ENCODE measurements at places on chromosomes 6 and 20. TPM values are rescaled to one million over a fixed set of nuclear protein-coding genes. Genes with fewer than 3 reads are reported as not detected.
A peak's percentile ranks its signal among the peaks of the same experiment; 100 is the strongest.

PXDC1 gene
- 65.1 TPM for total RNA-seq

- no peak for DNase-seq
Measured at GRCh38 chr6:166162599-166163342, 4.9 kb downstream of the TBXT start.

GRCh38 chr6:90004511-90004910 is 110.2 kb downstream of the GJA10 start:
- DNase-seq = peak; percentile 85

DNA sequence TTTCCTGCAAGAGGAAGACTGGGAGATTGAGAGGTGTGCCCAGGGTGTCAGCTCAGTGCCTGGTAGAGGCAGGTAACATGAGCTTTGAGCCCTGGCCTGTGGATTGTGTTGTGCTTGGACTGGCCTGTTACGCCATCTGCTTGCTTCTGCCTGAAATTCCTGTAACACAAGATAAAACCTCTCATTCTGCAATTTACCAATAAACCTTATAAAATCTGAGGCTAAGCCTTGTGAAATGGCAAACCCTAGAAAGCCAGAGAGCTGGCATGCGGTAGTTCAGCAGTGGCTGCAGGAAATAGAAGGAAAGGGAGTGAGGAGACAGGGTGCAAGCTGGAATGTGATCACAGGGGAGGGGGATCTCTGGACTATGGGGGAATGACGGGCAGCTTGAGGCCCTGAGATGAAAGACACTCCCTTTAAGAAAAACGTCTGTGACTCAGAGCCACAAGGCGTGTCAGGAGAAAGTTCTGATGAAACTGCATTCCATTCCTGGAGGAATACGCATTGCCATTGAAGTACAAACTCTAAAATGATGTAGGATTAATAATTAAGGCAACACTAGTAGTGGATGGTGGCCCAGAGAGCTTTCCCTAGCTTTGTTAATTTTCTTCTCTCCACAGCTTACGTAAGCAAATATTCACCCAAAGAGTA is 26.3 kb upstream of the TFAP2A start:
- no peak for DNase-seq

- DNase-seq = no peak
Measured at GRCh38 chr6:35831257-35832007, 26.3 kb downstream of the LHFPL5 start.

DNA sequence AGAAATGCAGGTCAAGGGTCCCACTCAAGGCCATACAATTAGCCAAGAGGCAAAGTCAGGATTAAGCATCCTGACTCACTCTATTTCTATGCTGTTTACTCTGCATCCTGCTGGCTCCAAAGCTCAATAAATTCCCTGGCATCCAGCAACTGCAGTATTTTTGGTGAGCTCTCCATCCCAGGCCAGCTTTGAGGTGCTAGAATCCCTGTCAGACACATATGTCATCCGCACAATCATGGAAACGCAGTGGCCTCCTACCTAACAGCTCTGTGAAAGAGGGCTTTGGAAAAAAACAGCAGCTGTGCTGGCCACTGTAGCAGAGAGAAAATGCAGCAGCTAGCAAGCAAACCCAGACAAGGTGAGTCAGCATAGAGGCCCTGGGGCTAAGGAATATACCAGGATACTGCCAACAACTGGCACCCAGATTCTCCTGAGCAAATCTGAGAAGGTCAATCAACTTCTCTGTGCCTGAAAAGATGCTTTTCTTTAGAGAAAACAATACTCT is 58.4 kb downstream of the ANKEF1 start:
- DNase-seq = no peak

GRCh38 chr6:38509713-38510112 is 130.0 kb downstream of the BTBD9 start:
- DNase-seq = no peak
